T-cell (primary cell): ENCODE measurements at places on chromosomes 5 and 9. TPM values are rescaled to one million over a fixed set of nuclear protein-coding genes. Genes with fewer than 3 reads are reported as not detected.

The PHF24 gene
- total RNA-seq, result not detected

The GCNT4 gene
- 14.7 TPM for total RNA-seq

The PAIP2 gene
- total RNA-seq, result 101 TPM

The ZNF462 gene
- 1.1 TPM for total RNA-seq

- H3K4me3 ChIP-seq, result no peak overlapping the region
- H3K27ac ChIP-seq, result no peak overlapping the region
- H3K27me3 ChIP-seq, result no peaks in the 10 kb centered on the region
- no peak for DNase-seq
- H3K36me3 ChIP-seq, result peaks cover 45% of the 10 kb centered on the region
Observed at GRCh38 chr9:111407813-111408212, 76.4 kb downstream of the ECPAS start.

GRCh38 chr9:36164372-36164771 is 4.8 kb upstream of the CCIN start:
- no peaks in the 10 kb centered on the region for H3K4me1 ChIP-seq
- no peaks in the 10 kb centered on the region for H3K27me3 ChIP-seq
- H3K4me3 ChIP-seq, result no peak overlapping the region
- no peak overlapping the region for H3K27ac ChIP-seq
- peaks cover 13% of the 10 kb centered on the region for H3K36me3 ChIP-seq
- DNase-seq, result no peak

DNA sequence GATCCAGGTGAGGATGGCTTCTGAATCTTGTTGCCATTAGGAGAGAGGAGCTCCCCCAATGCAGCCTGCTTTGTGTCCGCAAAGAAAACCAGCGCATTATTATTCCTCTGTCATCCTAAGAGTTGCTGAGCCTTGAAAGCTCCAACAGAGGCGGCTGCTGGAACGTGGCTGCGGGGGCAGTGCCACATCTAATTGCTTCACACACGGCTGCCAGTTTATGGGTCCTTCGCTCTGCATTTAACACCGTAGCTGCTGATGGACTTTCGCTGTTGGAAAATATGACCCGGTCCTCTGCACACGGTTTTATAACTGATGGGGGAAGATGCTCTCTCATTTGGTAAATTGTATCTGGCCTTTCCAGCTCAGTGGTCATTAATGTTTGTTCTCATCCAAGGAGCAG is 38.0 kb downstream of the ZNF622 start:
- H3K27me3 ChIP-seq, result peaks cover 4% of the 10 kb centered on the region
- no peaks in the 10 kb centered on the region for H3K36me3 ChIP-seq
- no peaks in the 10 kb centered on the region for H3K4me1 ChIP-seq
- H3K27ac ChIP-seq, result no peak overlapping the region
- no peak overlapping the region for H3K4me3 ChIP-seq
- no peak for DNase-seq

DNA sequence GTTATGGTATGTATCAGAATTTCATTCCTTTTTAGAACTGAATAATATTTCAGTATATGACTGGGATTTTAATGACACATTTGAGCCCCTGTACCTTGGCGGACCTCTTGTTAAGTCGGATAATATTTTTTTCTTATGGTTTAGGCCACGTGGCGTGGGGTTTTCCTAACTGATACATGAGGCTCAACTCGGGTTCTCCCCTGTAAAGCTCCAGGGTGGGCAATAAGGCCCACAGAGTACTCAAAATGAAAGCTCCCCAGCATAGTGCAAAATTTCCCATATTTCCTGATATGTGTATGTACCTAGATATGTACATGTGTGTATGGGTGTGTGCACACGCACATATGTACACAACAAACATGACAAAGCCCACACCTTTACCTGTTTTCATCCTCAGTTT is 24.5 kb downstream of the TICAM2 start:
- H3K36me3 ChIP-seq, result no peaks in the 10 kb centered on the region
- H3K4me1 ChIP-seq, result no peaks in the 10 kb centered on the region
- H3K4me3 ChIP-seq, result no peak overlapping the region
- DNase-seq, result no peak

DNA sequence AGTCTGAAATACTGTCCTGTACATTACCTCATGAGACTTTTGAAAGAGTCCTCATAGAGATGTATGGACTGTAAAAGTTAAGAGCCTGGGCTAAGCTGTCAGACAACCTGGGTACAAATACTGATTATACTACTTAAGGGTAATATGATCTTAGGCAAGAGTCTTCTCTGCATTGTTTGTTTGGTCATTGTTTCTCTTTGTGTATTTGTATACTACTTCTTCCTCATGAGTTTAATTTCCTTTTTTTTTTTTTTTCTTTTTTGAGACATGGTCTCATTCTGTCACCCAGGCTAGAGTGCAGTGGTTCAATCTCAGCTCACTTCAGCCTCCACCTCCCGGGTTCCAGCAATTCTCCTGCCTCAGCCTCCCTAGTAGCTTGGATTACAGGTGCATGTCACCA is 2.6 kb upstream of the PFDN1 start:
- DNase-seq, result no peak
- H3K4me3 ChIP-seq, result no peak overlapping the region
- no peak overlapping the region for H3K27ac ChIP-seq

DNA sequence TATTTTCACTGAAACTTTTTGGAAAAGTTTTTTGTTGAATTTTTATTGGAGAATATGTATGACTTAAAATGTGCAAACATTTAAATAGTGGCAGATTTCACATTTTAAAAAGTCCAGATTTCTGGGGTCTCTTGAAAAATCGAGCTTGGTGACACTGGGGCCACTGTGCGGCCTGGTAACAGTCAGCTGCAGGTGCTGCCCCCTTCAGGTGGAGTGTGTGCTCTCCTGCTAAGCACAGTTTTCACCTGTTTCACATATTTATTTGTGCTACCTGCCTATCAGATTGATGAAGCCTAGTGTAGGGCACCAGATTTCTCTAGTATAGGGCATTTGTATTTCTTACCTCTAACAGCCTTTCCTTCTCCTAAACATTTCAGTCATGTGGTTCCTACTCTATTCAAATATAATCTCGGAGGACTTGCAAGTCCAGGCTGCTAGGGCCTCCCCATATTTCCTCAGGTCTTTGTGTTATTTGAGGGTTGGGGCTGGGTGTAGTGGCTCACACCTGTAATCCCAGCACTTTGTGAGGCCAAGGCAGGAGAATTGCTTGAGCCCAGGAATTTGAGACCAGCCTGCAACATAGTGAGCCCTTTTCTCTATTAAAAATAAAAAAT is 95.8 kb upstream of the KLF9 start:
- no peak overlapping the region for H3K27ac ChIP-seq
- H3K4me3 ChIP-seq, result no peak overlapping the region
- H3K36me3 ChIP-seq, result no peaks in the 10 kb centered on the region

GRCh38 chr9:105663914-105664313 is 1.7 kb downstream of the TAL2 start:
- DNase-seq, result no peak
- no peaks in the 10 kb centered on the region for H3K36me3 ChIP-seq
- H3K4me1 ChIP-seq, result no peaks in the 10 kb centered on the region
- no peak overlapping the region for H3K27ac ChIP-seq
- H3K4me3 ChIP-seq, result no peak overlapping the region
- peaks cover 7% of the 10 kb centered on the region for H3K27me3 ChIP-seq

DNA sequence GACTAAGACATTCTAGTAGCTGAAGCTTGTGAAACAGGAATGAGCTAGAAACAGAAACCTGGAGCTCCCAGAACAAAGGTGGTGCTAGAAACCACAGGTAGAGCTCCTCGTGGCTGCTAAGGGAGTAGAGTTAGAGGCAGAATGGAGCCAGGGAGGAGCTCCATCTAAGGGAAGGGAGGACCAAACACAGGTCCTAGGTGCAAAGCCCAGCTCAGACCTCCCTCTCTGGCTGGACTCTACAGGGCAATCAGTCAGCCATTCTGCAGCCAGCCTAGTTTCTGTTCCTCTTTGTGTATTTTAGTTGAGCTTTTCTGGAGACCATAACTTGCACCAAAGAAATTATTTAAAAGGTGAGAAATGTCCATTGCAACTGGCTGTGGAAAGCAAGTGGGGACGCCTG is 70.4 kb downstream of the CRB2 start:
- H3K27ac ChIP-seq, result no peak overlapping the region
- DNase-seq, result no peak
- no peaks in the 10 kb centered on the region for H3K4me1 ChIP-seq

DNA sequence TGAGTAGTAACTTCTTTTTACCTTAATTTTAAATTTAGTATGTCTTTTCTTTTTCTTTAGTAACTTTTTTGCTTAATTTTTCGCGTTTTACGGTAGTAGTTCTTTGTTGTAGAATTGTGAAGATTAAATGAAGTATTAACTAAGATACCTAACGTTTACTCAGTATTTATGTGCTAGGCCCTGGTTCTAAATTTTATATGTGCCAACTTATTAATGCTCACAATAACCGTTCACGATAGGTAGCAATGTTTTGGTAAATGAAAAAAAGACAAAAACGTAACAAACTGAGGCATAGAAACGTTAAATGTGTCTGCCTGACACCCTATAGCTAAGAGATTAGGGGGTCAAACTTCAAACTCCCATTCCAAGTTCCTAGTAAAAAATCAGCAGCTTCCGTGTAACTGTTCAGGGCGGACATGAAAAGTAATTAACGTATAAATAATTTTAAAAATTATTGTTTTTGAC is 1.2 kb downstream of the MRPS30 start:
- DNase-seq, result no peak
- H3K27me3 ChIP-seq, result no peaks in the 10 kb centered on the region
- peak overlapping the region; percentile 92 for H3K27ac ChIP-seq
- peaks cover 14% of the 10 kb centered on the region for H3K4me1 ChIP-seq
- peak overlapping the region; percentile 95 for H3K4me3 ChIP-seq
- peaks cover 25% of the 10 kb centered on the region for H3K36me3 ChIP-seq

DNA sequence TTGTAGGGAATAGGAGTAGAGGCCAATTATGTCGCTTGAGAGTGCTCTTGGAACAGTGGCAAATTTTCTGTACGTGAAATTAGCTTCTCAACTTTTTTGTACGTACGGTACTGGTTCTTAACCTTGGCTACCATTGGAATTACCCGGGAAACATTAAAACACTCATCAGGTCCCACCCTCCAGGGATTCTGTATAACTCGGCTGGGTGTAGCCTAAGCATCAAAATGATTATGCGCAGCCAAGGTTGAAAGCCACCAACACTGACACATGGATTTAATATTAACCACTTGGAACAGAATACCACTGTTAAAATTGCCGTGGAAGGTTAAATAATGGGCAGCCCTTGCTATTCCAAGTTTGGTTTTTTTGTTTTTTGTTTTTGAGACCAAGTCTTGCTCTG is 17.4 kb downstream of the DNAJA1 start:
- H3K27me3 ChIP-seq, result no peaks in the 10 kb centered on the region
- H3K4me1 ChIP-seq, result peaks cover 13% of the 10 kb centered on the region
- peaks cover 3% of the 10 kb centered on the region for H3K36me3 ChIP-seq
- no peak overlapping the region for H3K4me3 ChIP-seq
- DNase-seq, result no peak

- no peak for DNase-seq
- H3K27ac ChIP-seq, result no peak overlapping the region
- peaks cover 14% of the 10 kb centered on the region for H3K4me1 ChIP-seq
- H3K27me3 ChIP-seq, result no peaks in the 10 kb centered on the region
Observed at GRCh38 chr9:77725046-77725694, 77.0 kb upstream of the GNA14 start.

DNA sequence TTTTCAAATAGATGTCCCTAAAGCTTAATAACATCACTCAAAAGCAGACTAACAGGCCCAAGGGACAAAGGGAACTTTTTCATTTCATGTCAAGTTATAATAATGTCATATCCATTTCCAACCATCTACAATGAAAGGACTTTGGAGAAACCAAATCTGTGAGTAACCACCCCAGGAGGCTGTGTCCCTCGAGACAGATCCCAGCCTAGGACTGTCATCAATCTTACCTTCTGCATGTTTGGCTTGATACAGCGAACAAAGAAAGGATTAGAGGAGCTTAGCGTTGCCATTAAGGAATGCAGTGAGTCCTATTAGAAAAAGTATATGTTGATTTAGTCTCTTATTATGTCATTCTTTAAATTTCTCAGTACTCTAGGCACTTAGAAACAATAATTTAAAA is 137.8 kb upstream of the RETREG1 start:
- H3K27me3 ChIP-seq, result peaks cover 2% of the 10 kb centered on the region
- H3K36me3 ChIP-seq, result no peaks in the 10 kb centered on the region
- H3K4me3 ChIP-seq, result no peak overlapping the region

- no peak overlapping the region for H3K27ac ChIP-seq
- H3K4me3 ChIP-seq, result no peak overlapping the region
- H3K36me3 ChIP-seq, result no peaks in the 10 kb centered on the region
- H3K4me1 ChIP-seq, result peaks cover 2% of the 10 kb centered on the region
Observed at GRCh38 chr9:134561427-134562145, 80.0 kb upstream of the COL5A1 start.
